ENCODE measurements at places on chromosomes 1 and 21. TPM values are rescaled to one million over a fixed set of nuclear protein-coding genes. Genes with fewer than 3 reads are reported as not detected.

The REN gene
- not detected for total RNA-seq

The AUNIP gene
- total RNA-seq, result 0.20 TPM

The WNT9A gene
- 0.72 TPM for total RNA-seq

The DLGAP3 gene
- 0.99 TPM for total RNA-seq

The PODN gene
- total RNA-seq, result 0.43 TPM
